Left ventricle myocardium inferior (tissue), 1 donor: ENCODE measurements at places on chromosomes 2 and 18. TPM values are rescaled to one million over a fixed set of nuclear protein-coding genes. Genes with fewer than 3 reads are reported as not detected.

RNF125 gene
- total RNA-seq, result 3.5 TPM

COLEC11 gene
- total RNA-seq, result 4.9 TPM

C1QL2 gene
- total RNA-seq, result not detected

CLIP4 gene
- total RNA-seq, result 33.6 TPM

PKP4 gene
- 47.6 TPM for total RNA-seq

OSR1 gene
- 2.7 TPM for total RNA-seq

HOXD13 gene
- total RNA-seq, result not detected

CRYGD gene
- not detected for total RNA-seq

MRO gene
- total RNA-seq, result 3.8 TPM

ANKRD30BL gene
- not detected for total RNA-seq

DNA sequence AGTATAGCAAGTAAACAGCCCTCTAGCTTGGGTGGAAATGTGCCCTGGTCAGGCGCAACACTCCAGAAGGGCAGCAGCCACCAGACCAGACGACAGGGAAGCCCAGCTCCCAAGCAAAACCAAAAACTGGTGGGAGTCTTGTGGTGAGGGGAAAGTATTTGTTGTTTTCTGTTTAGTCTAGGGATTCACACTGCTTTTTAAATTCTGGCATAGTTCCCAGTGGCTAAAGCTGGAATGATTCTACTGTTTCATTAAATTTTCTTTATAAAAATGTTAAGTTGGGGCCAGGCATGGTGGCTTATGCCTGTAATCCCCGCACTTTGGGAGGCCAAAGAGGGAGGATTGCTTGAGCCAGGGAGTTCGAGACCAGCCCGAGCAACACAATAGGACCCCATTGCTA is 38.5 kb downstream of the MERTK start:
- no peak for DNase-seq

GRCh38 chr2:46775722-46776121 is 139.9 kb downstream of the MCFD2 start:
- DNase-seq, result no peak

- no peak for DNase-seq
Observed at GRCh38 chr18:28637897-28638296, 461.0 kb upstream of the CDH2 start.

DNA sequence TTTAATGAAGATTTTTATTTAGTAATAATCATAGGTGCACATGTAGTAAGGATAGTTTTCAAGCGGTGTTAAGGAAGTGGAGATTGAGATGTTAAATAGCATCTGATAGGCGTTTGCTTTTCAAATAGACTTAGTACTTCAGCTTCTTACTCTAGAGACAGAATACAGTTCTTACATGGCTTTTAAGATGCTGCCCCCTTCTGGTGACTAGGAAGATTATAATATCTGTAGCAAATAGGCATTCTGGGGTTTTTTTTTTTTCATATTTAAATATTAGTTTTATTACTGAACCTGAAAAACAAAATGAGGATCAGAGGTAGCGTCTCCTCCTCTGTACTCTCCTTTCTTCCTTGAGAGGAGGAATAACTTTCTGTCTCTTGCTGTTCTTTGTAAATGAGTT is 100.2 kb downstream of the AGAP1 start:
- no peak for DNase-seq

DNA sequence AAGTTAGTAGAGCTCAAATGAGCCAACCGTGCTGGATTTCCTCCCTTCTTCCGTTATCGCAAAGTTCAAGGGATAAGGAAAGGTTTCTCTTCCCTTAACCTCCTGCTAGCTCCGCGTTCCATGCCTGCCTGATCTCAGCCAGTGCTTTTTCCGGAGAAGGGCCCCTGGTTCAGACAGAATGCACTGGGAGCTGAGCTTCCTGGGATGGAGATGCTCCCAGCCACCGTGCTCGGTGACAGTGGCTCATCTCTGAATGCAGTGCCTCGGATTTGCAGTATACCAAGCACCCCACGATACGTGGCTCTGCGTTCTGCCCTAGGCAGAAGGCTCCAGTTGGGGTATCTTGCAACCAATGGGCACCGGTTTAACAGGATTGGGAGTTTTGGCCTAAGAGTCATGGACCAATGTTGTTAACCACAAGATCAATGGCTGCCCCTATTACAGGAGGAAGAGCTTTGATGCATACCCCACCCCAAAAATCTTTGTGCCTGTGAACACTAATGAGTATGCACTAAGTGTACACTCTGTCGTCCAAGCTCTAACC is 876 bp downstream of the CNTNAP5 start:
- DNase-seq, result no peak

DNA sequence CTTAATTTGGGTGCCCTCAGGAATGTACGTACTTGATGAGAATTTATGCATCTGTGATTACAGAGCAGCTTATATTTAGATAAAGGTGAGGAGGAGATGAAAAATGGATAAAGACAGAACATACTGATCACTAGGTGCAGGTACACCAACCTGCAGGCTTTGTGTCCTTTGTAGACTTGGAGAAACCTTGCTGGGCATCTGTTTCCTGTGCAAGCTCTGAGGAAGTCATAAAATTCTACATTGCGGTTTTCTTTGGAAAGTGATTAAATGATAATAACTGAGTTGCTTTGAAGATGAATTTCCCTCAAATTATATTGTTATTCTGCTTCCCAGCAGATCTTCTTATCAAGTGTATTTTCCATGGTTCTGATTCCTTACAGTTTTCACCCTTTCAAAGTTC is 7.7 kb downstream of the RAB27B start:
- no peak for DNase-seq

DNA sequence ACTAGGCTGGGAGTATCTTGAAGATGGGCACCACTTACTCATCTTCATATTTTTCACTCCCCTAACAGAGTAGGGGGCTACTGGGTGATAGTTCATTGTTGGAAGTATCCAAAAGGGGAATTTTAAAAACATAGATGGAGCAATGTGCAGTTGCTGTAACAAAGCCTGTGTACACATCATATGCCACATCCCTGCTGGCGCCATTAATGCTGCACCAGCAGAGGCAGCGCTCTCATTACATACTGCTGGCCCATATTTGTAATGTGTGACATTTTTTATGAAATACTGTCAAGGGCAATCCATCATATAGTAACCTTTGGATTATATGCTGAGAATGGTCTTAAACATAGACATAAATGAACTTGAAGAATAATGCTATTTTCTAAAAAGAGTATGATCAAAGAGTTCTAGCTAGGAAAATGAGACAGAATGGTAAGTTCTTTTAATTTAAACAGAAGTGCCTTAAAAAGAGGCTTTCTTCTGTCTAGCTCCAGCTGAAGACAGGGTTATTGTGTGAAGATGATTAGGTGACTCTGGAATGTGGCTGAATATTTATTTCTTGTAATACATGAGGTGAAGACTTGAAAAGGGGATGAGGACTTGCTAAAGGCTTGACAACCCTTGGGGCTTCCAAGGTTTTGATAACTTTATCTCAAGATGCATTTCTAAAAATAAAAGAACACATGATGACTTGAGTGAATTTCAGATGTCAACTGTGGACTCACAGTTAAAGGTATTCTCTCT is 2.4 kb upstream of the TMEM178A start:
- DNase-seq, result no peak

- no peak for DNase-seq
Observed at GRCh38 chr2:147352264-147353071, 492.4 kb upstream of the ACVR2A start.

- no peak for DNase-seq
Observed at GRCh38 chr2:101146535-101146934, 4.6 kb downstream of the TBC1D8 start.

DNA sequence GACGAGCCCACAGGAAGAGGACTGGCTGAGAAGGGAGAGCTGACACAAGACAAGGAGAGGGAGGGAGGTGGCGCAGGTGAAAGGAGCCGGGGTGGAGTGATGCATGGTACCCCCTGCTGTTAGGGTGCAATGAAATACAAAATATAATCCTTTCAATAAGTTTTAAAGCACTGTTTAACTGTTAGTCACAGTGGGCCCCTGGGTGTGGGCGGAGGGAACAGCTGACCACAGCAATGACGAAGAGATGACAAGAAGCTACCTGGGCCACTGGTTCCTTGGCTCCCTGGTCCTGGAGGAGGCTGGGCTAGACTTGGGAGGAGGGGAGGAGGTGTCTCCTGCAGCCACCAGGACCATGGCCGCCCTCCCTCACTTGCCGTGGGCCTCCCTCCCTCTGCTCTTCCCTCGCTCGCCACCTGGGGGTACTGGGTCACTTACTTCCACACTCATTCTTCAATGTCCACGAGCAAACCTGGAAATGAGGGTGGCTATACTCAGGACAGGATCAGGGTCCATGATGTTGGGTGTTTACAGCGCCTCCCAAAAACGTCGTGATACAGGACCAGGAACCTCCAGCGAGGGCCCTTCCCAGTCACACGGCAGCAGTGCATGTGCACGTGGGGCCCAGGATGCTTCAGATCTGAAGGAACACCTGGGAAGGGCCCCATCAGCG is 196.1 kb downstream of the ANKRD30B start:
- no peak for DNase-seq

- DNase-seq, result peak; percentile 46
Observed at GRCh38 chr2:38947241-38948239, 57.9 kb downstream of the ARHGEF33 start.

DNA sequence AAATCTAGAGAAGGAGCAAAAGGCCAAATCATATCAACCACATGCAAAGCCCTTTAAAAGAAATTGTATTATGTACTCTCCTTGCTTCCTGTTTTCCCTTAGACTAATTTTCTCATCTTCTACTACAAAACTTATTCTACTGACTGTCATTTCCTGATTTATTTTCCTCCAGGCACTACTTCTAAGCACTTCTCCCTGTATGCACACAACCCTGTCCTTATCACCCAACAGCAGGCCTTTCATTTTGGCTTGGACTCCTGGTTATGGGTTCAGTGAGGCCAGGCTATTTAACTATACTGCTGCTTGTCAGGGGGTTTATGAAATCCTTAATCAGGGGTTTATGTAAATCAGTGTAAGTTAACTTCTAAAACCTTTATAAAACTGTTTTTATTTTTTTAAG is 205.1 kb upstream of the FAM98A start:
- no peak for DNase-seq

- DNase-seq, result peak; percentile 36
Observed at GRCh38 chr18:23276451-23276850, 141.2 kb downstream of the CABLES1 start.

DNA sequence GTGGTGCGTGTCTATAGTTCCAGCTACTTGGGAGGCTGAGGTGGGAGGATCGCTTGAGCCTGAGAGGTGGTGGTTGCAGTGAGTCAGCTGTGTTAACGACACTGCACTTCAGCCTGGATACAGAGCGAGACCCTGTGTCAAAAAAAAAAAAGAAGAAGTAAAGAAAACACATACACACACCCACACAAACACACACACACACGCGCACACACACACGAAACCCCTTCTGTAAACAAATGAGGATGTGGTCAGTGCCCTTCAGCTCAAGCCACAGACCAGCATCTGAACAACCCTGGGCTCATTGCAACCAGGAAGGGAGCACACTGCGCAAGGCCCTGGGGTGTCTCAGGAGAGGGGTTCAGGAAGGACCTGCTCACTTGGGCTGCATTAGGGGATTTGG is 47.9 kb upstream of the KCNF1 start:
- no peak for DNase-seq

DNA sequence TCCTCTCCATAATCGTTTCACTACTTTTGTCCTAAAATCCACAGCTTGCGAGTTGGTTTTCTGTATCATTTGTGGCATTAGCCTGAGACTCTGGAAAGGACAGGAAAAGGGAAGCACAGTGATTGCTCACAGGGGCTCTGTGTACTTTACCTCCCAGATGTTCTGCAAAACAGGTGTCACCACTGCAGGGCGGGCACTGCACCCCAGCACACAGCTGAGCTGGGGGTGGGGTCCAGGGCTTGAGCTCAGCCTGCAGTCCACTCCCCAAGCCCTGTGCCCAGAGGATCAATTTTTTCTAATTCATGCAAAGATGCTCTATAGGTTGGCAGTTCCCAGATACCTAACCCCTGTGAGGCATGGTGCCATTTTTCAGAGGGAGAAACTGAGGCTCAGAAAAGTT is 119.4 kb upstream of the GLI2 start:
- DNase-seq, result no peak

DNA sequence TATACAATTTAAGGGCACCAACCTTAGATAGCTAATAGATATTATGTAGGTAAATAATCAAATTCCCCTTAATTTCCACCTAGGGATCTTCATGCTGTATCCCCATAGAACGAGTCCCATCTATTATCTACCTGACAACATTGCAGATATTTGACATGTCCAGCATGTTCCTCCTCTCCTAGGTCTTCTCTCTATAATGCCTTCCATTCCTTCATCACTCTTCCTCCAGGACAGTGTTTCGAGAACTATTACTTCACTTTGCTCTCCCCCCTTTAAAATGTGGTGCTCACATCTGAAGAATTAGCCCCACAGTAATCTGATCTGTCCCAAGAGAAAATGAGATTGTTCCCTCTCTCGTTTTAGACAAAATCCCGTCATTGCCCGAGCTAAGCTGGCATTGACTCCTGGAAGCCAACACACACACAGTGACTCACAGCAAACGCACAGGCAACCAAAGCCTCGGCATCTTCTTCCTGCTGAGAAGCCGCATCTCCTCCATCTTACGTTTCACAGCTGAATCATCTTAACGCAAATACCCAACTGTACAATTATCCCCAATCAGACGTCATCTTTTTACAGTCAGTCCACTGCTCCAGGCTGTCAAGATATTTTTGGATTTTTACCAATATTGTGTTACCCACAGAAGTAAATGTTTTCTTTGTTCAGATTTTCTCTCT is 162.9 kb upstream of the AGAP1 start:
- no peak for DNase-seq

DNA sequence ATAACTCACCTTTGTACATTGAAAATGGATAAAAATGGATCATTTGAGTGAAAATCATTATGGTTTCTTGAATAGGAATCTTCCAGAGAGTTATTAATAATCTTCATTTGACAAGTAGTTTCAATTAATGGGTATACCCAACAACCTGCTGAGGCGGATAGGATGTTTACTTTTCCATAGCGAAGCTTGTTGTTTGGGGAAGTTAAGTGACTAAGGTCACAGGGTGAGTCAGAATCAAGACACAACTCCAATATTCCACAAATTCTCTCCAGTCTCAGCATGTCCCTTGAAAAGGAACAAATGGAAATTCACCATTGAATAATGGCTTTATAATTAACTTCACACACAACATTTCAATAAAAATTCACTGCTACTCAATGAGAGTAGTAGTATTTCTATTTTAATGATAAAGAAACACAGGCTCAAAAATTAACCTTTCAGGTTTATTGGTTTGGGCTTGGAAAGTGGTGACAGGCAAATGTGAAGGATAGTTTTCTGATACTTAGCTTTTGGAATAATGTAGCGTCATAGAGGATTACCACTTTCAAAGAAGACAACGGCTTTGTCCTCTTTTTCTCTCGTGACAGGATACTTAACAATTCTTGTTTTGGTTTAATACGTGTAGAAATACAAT is 211.3 kb downstream of the GPD2 start:
- no peak for DNase-seq

DNA sequence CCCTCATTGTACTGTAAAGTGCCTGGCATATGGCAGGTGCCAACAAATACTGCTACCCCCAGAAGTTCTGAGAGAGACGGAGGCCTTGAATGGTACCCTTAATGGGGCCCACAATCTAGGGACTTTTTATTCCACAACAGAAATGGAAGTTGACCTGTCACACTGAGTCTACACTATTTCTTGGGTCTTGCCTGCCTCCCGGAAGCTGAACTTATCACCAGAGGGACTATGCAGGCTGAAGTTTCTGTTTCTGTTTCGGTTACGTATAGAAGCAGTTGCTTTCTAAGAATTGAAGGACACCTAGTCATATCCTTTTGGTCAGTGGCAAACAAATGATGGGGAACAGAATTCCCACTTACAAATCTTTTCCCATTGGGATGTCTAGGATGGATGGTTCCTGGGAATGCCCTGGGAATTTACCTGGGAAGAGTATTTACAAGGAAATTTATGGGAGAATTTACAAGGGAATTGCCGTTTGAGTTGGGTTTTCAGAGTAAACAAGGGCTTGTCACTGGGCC is 74.2 kb downstream of the HS1BP3 start:
- no peak for DNase-seq
